ENCODE measurements at places on chromosomes 6 and 20.

GRCh38 chr6:33812669-33813068 is 8.9 kb upstream of the MLN start:
- no peak for DNase-seq

DNA sequence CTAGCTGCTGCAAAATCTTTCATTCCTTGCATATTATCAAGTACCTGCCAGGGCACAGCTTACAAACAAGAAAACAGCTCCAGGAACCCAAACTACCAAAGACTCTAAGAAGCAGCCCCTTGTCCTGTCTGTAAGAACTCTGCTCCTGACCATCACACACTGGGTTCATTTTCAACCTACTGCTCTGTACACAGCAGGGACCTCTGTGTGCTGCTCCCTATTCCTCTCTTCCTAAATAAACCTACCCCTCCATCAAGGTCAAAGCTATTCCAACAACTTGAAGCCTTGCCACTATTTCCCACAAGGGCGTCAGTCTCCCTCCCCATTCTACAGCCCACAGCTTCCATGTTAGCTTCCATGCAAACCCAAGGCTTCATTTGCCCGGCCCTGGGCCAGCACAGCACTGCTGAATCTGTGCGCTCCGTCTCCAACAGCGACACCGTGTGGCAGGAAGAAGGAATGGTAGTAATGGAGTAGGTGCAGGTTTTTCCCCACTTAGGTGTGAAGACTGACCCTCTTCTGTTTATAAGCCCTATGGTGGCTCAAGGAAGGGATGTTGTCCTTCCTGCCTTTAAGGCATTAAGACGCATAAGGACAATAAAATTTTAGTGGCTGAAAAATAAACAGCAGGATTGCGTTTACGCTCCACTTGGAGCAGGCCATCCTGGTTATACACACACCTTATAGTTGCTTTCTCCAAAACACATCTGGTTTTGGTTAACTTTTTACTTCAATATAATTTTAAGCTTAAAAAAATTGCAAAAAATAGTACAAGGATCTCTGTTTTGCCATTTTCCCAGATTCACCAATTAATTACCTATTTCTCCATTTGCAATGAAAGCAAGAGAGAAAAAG is 115.2 kb upstream of the NXT1 start:
- DNase-seq, result no peak

- no peak for DNase-seq
Measured at GRCh38 chr6:24019830-24020229, 106.2 kb upstream of the NRSN1 start.

DNA sequence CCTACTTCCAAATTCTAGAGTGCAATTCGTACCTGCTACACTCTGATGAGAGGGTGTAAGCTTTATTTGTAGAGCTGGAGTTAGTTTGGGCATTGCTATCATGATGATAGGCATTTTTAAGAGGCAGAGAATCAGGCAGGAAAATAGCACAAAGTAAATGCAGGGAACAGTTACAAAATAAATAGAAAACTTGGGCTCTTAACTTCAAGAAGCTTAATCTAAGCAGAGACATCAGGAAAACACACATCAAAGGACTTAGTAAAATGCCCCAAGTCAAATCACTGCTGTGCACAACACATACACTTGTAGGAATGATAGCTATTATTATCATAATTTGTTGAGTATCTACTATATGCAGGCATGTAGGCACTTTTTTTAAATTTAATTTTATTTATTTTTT is 381.2 kb downstream of the CD83 start:
- no peak for DNase-seq

DNA sequence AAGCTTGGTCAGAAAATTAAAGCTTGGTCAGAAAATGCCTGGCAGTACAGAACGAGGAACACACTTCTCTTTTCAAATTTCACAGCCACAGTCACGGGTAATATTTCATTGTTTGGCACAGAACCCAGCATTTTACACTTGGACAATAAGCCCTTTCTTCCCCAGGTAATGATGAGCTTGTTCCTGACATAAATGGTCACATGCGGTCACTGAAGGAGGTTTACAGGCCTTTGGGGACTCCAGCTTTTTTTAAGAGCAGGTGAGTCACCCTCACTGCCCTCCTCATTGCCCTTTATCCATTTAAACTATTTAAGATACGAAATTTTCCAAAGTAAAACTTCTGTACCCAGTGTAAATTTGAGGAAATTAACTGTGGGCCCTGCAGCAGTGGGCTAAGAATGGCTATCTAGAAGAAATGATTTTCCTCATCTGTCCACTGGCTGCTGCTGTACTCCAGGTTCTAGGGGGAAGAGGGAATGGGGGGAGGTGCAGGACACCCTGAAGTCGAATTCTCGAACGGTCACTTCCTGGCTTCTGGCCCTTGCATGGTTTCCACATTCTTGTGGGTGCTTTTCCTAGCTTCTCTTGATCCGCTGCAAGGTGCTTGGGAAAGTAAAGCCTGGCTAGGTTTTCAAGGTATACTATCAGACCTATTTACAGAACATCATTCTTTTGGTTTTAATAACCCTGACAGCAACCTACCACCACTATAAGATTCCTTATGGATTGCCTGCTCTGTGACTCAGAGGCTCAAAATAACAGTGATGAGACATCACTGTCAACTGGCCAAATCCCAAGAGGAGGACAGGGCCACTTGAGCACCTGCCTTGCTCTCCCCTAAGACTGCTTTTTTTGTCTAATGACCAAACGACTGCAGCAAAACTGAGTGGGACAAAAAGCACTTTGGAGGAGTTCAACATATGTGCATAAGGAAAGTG is 75.8 kb downstream of the PREP start:
- DNase-seq, result peak; percentile 41

DNA sequence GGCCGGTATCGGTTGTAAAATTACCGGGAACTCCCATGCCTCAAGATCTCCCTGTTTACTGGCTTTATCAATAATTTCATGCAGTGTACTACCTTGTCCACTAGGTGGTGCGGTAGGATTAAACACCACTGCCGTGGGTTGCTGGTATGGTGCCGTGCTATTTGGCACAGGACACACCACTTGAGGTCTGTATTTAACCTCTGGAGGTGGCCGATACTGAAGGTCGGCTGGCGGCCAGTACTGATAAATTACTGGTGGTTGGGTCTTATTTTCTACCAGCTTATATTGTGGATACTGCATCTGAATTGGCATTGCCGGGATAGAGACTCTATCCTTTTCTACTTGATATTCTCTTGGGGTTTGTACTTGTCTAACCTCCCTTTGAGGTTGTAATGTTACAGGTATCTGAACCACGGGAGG is 14.3 kb upstream of the PTCRA start:
- DNase-seq, result peak; percentile 60

GRCh38 chr20:61666471-61666832 is 399.2 kb downstream of the TAF4 start:
- no peak for DNase-seq

- DNase-seq, result no peak
Measured at GRCh38 chr6:35674594-35674993, 14.1 kb downstream of the FKBP5 start.

DNA sequence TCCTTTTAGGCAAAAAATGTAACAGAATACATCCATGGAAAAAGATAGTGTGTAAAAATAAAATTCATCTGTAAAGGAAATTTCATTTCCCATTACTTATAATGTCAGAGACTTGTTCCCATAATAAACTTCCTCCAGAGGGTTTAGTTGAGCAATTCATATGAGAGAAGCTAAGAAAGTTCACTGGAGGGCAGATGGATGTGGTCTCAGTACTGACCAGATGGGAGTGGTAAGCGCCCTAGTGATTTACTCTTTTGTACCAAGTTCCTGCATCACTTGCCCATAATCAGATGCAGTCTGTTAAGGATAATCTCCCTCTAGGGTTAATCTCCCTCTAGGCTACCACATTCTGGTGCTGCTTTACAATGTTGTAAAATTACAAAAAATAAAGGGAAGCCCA is 61.7 kb downstream of the ESF1 start:
- no peak for DNase-seq

DNA sequence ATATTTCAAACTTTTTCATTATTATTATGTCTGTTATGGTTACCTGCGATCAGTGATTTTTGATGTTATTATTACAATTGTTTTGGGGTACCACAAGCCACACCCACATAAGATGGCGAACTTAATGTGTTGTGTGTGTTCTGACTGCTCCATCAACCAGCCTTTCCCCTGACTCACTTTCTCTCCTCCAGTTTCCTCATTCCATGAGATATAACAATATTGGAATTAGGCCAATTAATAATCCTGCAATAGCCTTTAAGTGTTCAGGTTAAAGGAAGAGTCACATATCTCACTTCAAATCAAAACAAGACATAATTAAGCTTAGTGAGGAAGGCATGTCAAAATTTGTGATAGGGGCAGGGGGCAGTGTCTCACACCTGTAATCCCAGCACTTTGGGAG is 16.3 kb upstream of the POPDC3 start:
- no peak for DNase-seq

DNA sequence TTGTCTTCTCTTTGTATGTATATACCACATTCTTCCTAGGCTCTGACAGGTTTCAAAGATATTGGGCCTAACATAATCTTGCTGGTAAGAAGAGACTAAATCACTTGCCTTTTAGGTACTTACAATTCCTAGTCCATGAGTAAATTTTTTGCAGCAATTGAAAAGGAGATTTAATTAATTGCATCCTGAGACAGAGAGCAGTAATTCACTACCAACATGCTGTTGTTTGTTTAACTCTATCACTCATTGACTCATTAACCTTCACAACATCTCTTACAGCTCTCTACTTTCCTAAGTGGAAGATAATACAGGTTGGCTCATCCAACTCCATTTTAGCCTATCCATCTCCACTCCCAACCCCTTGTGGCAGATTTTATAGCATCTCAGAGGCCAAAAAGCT is 280.4 kb downstream of the ALDH8A1 start:
- no peak for DNase-seq

- DNase-seq, result no peak
Measured at GRCh38 chr6:82702574-82702973, 339.0 kb downstream of the TPBG start.

- DNase-seq, result no peak
Measured at GRCh38 chr6:169490830-169491229, 211.0 kb downstream of the WDR27 start.

All from GM04504 (cell line).